ENCODE measurements at places on chromosomes 1 and 21.

DNA sequence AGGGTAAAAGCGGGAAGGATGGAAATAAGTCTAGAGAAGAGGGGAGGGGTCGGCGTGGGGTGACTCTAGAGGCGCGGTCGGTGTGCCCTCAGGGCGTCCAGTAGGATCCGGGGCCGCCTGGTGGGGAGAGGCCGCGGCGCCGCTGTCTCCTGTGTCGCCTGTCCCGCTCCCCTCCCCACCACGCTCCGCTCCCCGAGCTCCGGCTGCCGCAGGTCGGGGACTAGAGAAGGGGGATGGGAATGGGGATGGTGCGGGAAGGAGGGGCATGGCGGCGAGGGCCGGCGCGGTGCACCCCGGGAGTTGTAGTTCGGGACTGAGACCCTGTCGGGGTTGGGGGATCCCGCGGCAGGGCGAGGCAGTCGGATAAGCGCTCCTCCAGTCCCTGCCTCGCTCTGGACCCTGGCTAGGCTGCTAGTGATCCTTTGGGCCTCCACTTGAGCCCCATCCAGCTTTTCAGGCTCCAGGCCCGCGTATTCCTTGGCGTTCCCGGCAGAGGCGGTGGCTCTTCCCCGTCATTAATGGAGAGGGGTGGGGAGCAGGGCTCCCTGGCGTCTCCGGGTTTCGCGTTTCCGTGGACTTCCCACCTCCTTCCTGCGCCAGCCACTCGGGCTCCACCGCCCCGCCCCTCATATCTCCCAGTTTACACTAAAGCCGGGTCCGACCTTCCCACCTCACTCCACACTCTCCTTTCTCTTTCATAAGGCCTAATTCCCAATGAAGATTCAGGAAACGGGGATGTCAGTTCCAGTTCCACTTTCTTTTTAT lies at the start of gene ENTREP3:
TSS of gene ENTREP3 (minus strand) at position 241 of the 765 bp plus-strand sequence. CDS start 606 bp downstream, outside the sequence.
- DNase-seq = peak; percentile 79

DNA sequence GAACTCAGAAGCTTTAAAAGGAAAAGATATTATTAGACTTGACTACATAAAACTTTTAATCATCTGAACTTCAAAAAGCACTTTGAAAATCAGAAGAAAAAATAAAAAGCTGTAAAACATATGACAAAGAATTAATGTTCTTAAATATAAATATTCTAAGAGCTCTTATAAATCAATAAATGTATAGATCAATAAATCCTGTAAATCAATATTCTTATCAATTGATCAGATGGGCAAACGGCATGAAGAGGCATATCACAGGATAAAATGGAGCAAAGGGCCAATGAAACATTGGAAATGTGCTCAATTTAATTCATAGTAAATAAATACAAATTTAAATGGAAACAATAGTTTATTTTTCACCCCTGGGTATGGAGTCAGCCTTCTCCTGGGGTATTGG lies 66.1 kb upstream of the SMYD2 start:
- no peak for DNase-seq

DNA sequence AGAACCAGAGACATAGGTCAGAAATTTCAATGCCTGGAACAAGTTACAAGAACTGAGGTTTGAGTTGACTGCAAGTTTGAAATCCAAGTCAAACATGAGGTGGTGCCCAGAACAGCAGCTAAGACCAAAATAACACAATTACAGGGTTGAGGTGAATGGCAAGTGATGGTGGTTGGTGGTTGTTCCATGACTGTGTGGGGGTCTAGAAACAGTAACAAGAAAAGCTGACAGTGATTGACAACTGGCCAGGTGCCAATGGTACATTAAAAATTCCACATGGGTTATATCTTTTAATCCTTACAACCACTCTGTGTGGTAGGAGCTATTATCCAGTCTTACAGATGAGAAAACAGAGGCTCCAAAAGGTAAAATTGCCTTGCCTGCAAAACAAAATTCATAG lies 32.0 kb downstream of the RIMS3 start:
- DNase-seq = no peak

GRCh38 chr1:202165267-202165941 lies 5.0 kb upstream of the PTPN7 start:
- DNase-seq = no peak

DNA sequence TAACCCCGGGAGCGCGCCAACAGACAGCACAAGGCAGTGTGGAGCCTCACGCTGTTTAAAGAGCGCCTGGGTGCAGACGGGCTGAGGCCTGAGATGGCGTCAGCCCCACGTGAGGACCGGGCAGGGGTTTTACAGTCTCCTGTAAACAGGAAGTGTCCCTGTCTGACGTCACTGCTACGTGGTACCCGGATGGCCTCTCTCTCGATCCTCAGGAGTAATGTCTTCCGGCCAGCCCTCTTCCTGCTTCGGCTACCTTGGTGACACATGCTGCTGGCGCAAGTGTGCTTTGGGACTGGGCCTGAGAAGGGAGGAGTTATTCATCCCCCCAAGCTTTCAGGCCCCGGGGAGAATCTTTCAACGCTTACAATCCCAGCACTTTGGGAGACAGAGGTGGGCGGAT lies 41.2 kb downstream of the CNST start:
- no peak for DNase-seq

- DNase-seq = no peak
Observed at GRCh38 chr1:117587499-117588356, 18.1 kb upstream of the TENT5C start.

- no peak for DNase-seq
Observed at GRCh38 chr1:154550657-154551056, 7.8 kb downstream of the UBE2Q1 start.

GRCh38 chr1:87506147-87506546 lies 177.5 kb downstream of the LMO4 start:
- DNase-seq = no peak

DNA sequence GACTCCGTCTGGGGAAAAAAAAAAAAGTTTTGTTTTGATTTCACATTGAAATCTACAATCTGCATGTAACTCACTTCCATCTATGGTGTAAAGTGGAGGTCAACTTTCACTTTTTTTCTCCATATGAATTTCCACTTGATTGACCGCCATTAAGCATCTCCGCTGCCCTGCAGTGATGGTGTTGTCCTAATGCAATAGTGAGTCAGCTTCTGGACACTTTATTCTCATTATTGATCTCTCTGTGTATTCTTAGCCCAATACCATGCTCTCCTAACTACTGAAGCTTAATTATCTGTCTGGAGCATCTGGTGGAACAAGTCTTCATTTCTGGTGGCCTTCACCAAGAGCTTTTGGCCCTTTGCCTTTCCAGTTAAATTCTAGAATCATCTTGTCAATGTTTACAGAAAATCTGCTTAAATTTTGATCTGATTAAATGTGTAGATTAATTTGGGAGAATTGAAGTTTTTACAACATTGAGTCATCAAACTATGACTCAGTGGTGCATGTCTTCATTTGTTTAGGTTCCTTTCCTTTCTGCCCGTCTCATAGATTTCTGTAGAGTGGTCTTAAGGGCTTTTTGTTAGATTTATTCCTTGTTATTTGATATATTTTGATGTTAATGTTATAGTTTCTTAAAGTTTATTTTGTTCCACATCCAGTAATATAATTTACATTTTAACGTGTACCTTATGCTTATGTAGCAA lies 181.5 kb downstream of the PRDM2 start:
- DNase-seq = no peak

DNA sequence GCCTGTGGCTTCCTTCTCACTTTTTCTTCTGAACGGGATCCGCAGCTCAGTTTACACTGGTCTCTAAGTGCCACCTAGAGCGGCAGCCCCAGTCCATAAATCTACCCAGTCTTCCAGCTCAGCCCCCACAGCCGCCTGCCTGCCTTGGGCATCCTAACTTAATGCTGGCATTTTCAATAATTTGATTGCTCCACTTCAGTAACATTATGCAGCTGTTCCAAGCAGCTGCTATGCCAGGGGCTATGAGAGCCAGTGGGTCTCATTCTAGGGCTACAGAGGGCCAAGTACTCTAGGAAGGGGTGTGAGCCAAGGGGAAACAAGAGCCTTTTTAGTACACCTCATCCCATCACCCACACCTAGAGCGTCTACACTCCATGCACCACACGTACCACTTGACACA lies 48.4 kb upstream of the COA6 start:
- DNase-seq = no peak

DNA sequence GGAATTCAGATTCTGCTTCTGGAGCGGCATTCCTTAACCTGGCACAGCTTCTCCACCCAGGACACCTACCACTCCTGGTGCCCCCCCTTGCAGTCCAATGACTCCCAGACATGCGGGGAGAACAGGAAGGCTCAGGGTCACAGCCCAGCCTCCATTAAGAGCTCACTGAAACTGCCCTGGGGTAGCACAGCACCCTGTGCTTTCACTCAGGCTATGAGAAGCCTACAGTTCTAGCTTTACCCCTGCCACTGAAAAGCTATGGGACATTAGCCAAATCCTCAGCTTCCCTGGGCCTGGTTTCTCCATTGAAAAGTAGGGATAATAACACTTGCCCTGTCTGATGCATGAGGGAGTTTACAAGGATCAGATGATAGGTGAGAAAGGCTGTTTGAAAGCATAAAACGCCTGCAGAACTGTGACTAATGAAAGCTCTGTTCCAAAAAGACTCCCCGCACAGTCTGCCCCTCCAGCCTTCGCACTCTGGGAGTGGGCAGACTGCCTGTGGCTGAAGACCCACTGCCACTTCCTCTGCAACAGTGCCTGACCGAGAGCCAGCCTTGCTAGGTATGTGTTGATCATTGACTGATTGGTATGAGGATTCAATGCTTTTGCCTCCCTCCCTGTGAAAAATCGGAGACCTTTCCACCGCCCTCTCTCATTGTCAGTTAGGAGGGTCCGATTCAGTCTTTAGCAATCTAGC lies 2.7 kb upstream of the CLDN19 start:
- no peak for DNase-seq

- no peak for DNase-seq
Observed at GRCh38 chr1:25765136-25765922, 34.7 kb upstream of the SELENON start.

- no peak for DNase-seq
Observed at GRCh38 chr1:246609632-246610031, 43.4 kb downstream of the CNST start.

GRCh38 chr1:152566681-152567080 lies at the start of gene LCE3E:
Gene LCE3E (minus strand): TSS chr1:152566780. CDS start chr1:152566208, 572 bp downstream.
- DNase-seq = no peak

GRCh38 chr1:203644191-203644590 lies 17.6 kb downstream of the ATP2B4 start:
- no peak for DNase-seq

GRCh38 chr1:89904219-89904980 lies 83.6 kb downstream of the LRRC8D start:
- no peak for DNase-seq

GRCh38 chr21:37149411-37149810 lies 76.4 kb downstream of the TTC3 start:
- DNase-seq = no peak

- no peak for DNase-seq
Observed at GRCh38 chr21:24658926-24659325, 948.4 kb downstream of the MRPL39 start.

GRCh38 chr1:213905344-213905743 lies 82.4 kb upstream of the PROX1 start:
- no peak for DNase-seq

GRCh38 chr1:235236128-235236527 lies 75.1 kb upstream of the RBM34 start:
- no peak for DNase-seq

- DNase-seq = no peak
Observed at GRCh38 chr1:156675210-156676113, 1.7 kb downstream of the NES start.

- DNase-seq = no peak
Observed at GRCh38 chr21:15894596-15894995, 164.8 kb downstream of the USP25 start.

GRCh38 chr1:239805851-239806772 lies 285.6 kb upstream of the FMN2 start:
- DNase-seq = no peak

- no peak for DNase-seq
Observed at GRCh38 chr1:159924791-159925718, at the start of gene TAGLN2. Gene TAGLN2 (minus strand): TSS chr1:159925507. CDS start chr1:159920509, 4,998 bp downstream.

GRCh38 chr1:78168306-78168705 lies 122.5 kb downstream of the GIPC2 start:
- DNase-seq = no peak

DNA sequence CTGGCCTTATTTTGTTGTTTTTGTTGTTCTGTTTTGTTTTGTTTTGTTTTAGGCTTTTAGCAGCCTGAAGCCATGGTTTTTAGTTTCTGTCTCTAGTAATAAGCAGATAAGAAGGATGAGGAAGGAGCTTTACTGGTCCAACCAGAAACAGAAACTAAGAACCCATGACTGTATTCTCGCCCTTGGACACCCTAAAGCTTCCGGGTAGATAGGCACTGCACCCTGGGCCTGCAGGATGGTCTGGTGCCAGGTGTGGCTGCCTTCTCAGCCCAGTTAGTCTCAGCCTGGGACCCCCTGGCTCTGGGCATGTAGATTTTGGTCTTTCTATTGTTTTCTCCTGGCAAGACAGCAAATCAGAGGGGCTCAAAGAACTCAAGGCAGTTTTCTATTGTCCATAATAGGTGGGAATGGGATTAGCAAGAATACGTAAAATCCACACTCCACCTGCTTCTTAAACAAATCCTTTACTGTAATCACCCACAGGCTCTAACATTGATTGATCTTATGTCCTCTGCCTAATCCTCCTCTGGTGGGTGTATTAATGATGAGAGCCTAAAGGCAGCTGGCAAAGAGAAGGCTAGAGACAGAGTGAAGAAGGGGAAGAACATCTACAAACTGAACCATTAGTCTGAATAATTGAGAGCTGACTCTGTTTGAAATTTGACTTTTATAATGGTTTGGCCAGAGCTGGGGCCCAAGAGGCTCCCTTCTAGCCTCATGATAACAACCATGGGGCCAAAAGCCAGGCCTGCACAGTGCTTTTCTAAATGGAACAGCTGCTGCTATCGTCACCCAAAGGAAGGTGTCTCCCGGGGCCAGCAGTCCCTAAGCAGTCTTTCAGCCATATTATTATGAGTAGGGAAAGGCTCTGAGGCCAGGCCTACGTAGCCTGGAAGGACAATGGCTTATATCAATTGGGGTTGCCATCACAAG lies 106.8 kb upstream of the ATP1A1 start:
- DNase-seq = no peak

GRCh38 chr1:215883004-215883403 lies 315.9 kb downstream of the KCTD3 start:
- DNase-seq = no peak

DNA sequence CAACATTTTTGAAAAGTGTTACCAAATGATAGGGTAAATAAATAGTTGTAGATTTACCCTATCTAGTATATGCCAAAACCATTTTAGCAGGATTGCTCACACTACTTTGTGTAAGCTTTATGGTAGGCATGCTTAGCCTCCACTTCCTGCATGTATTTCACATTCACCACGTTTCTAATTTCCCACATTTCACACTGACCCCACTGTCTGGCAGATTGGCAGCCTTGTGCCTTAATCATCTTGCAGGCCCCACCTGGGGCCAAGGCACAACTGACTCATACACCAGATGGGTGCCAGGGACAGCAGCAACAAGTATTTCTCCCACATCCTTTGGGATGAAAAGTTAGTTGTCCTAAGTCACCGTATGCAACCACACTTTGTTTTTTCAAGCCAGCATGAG lies 21.2 kb upstream of the CENPF start:
- DNase-seq = no peak

GRCh38 chr1:204550926-204551325 lies 34.7 kb downstream of the MDM4 start:
- no peak for DNase-seq

- DNase-seq = no peak
Observed at GRCh38 chr1:175733722-175734121, 9.7 kb downstream of the TNR start.
